ENCODE measurements at places on chromosomes 11 and 22.
A peak's percentile ranks its signal among the peaks of the same experiment; 100 is the strongest.

GRCh38 chr11:1847926-1848639 lies 4.8 kb upstream of the LSP1 start:
- DNase-seq = no peak

DNA sequence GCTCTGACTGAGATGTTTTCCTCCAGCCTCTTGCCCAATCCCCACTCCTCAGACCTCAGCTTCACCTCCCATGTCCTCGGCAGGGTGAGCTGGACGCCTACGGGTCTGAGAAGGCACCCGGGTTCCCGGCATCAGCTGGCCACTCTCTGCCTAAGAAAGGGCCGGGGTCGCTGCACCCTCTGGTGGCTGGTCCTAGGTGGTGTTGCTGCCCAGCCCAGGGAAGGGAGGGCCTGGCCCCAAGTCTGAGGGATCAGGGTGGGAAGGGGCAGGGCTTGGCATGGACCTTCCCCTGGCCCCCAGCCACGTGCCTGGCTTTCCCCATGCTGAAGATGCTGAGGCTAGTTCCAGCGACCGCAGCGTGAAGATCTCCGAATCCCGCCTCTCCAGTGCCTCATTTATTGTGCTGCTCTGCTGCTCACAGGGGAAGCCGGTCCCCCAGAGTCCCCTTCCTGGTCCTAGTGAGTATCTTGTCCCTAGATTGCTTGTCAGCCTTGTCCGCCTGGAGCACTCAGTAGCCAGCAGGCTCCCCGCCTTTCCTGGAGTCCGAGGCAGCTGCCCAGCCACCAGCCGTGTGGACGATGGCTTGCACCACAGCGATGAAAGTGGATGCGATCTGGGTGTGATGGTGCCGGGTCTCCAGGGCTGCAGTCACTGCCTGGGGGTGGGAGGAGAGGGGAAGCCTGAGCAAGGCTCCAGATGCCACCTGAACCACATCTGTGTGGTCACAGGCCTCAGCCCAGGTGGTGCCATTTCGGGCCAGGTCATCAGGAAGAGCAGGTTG lies 2.9 kb upstream of the GGT5 start:
- DNase-seq = peak; percentile 67

GRCh38 chr11:92972248-92972647 lies 2.8 kb downstream of the MTNR1B start:
- no peak for DNase-seq

DNA sequence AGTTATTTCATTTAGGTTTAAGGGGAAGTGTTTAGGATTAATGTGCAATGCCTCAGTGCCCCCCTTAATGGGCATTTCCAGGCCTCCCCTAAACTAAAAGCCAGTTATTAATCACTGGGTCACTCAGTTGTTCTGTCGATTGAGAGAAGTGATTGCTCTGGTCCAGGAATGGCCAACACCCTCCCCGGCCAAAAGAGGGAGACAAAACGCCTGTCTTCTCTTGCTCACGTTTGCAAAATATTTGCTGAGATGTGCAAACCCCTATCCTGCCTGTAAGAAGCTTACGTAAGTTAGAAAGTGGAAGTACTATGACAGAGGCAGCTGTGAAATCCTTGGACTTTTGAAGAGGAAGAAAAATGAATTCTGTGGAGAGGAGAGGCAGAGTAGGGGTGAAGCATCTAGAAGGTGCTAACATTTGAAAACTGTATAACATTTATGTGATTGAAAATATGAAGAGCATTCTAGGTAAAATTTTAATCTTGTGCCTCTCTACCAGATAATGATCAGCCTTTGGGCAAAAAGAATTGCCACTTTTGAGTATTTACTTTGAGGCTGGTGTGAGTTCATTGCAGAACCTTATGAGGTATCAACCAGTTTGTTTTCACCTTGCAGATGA lies 37.7 kb downstream of the NTM start:
- no peak for DNase-seq

DNA sequence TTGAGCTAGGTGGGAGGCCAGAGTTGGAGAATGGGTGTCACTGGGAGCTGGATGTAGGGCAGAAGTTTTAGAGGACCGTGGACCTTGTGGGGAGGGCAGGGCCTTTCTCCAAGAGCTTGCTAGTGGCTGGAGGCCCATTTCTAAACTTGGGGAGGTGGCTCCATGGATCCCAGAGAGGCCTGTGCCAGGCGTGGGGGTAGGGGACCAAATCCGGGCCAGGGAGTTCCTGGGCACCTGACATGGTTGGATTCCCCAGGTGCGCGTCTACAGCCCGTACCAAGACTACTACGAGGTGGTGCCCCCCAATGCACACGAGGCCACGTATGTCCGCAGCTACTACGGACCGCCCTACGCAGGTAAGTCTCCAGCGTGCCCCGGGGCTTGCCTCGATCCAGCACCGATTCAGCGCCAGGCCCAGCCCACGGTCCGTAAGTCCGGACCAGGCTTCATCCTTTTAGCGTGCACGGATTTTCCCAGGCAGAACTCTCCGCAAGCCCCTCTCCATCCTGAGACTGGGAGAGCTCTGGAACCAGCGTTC lies 14.2 kb downstream of the PLEKHB1 start:
- DNase-seq = no peak

DNA sequence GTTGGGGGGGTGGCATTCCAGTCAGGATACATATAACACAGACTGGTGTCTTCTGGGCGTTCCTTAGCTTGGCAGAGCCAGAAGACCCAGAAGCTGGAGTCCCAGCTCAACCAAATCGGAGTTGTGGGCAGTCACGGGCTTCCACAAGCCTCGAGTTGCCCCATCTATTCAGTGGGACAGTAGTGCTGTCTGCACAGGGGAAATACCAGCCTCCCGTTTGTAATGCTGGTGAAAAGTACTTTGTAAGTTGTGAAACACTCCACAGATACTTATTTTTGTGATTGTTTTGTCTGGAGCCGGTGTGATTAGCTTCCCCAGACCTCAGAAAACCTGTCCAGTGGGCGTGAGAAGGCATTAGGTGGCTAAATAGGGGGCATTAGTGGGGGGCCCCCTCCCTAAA lies 13.6 kb downstream of the DGKZ start:
- DNase-seq = no peak

DNA sequence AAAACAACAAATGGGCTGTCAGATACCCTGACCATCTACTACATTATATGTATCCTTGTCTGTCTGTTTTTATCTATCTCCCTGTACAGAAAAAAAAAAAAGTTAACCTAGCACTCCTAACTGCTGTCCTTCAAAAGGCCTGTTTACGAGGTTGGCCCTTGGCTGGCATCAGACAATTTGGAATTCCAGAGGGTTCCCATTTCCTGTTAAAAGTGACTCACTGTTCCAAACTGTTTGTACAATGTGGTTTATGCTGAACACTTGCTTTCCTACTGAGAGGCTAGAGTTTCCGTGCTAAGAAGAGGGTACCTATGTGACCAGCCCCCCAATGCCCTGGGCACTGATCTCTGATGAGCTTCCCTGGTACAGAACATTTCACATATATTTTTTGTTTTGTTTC lies 65.9 kb upstream of the HMGXB4 start:
- no peak for DNase-seq

GRCh38 chr22:30667107-30667493 lies 575 bp downstream of the DUSP18 start:
- no peak for DNase-seq
